Sciatic nerve (tissue), 2 donors: ENCODE measurements at places on chromosomes 11 and 22. TPM values are rescaled to one million over a fixed set of nuclear protein-coding genes. Genes with fewer than 3 reads are reported as not detected.

Gene AGBL2
- 1.8 TPM for total RNA-seq

Gene GPR152
- not detected for total RNA-seq

Gene FOLH1
- total RNA-seq: 32.5 TPM

Gene OR52I1
- 0.13 TPM for total RNA-seq

Gene APOL3
- total RNA-seq: 77.2 TPM

Gene ASPHD2
- total RNA-seq: 1.2 TPM

Gene PDGFD
- 19.6 TPM for total RNA-seq

Gene CARD18
- total RNA-seq: not detected

Gene BAIAP2L2
- 1.6 TPM for total RNA-seq

Gene CHST1
- 2.1 TPM for total RNA-seq

Gene SLC22A8
- total RNA-seq: not detected

Gene C11orf87
- total RNA-seq: 0.09 TPM

Gene UCP2
- total RNA-seq: 43.1 TPM

Gene CATSPERZ
- not detected for total RNA-seq

Gene OR52N4
- 0.85 TPM for total RNA-seq

Gene P4HA3
- total RNA-seq: 0.45 TPM

Gene MS4A12
- not detected for total RNA-seq

Gene RNF169
- total RNA-seq: 23.8 TPM

Gene ELMOD1
- 0.36 TPM for total RNA-seq

Gene MUC15
- not detected for total RNA-seq
